ENCODE measurements at places on chromosomes 7 and 10.

GRCh38 chr10:22477334-22478287 lies 132.3 kb downstream of the SPAG6 start:
- DNase-seq: no peak

GRCh38 chr10:79106256-79107050 lies 37.7 kb downstream of the ZMIZ1 start:
- DNase-seq: no peak

GRCh38 chr10:44071479-44071878 lies 313.4 kb downstream of the CXCL12 start:
- DNase-seq: no peak

DNA sequence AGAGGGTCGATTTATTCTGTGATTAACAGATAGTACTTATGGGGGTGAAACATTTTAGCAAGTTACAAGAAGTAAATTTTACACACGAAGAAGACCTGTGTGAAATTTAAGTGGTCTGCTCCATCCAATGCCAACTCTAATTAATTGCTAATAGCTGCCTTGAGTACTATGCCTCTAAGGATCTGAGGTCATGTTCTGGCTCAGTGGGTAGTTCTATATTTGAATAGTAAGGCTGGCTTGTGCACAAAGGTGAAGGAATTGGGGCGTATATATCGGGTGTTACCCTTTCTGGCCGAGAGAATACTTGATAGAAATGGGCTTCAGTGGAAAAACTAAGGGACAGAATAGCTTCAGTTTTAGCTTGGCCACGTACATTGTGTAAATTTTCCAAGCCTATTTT lies 345.2 kb upstream of the ANKRD30A start:
- no peak for DNase-seq

- no peak for DNase-seq
These were observed 103.7 kb downstream of the KCNMA1 start for GRCh38 chr10:77533887-77534278.

GRCh38 chr10:124289851-124290795 lies 128.6 kb downstream of the OAT start:
- DNase-seq: peak; percentile 28

GRCh38 chr10:124542336-124542735 lies 80.7 kb downstream of the LHPP start:
- no peak for DNase-seq

- DNase-seq: no peak
These were observed 53.4 kb downstream of the MPP7 start for GRCh38 chr10:28249512-28249911.

GRCh38 chr7:30363778-30364563 lies 79.6 kb downstream of the ZNRF2 start:
- no peak for DNase-seq

GRCh38 chr10:846126-846685 lies 85.3 kb downstream of the LARP4B start:
- DNase-seq: no peak

DNA sequence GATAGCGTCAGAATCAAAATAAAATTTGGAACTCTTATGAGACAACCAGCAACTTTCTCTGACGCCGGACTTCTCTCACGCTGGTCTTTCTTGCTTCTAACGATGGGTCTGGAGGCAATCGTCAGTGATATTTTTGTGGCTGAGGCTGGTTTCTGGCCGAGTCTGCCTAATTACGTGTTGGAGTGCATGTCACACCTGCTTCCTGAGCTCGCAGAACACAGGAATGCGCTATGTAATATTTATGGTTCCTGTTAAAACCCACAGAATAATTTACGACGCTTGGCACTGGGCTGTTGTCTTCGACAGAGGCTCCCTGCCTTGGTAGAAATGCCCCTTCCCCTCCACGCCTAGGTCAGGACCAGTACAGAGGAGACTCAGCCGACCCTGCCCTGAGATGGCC lies 64.9 kb downstream of the NPTX2 start:
- no peak for DNase-seq

- no peak for DNase-seq
These were observed 93.2 kb downstream of the ZRANB1 start for GRCh38 chr10:125035136-125035535.

GRCh38 chr10:127498087-127498486 lies 51.0 kb upstream of the NPS start:
- no peak for DNase-seq

- DNase-seq: no peak
These were observed 200.7 kb downstream of the RAPGEF5 start for GRCh38 chr7:22156205-22156604.

- no peak for DNase-seq
These were observed 322.2 kb downstream of the FGFR2 start for GRCh38 chr10:121276046-121276445.

DNA sequence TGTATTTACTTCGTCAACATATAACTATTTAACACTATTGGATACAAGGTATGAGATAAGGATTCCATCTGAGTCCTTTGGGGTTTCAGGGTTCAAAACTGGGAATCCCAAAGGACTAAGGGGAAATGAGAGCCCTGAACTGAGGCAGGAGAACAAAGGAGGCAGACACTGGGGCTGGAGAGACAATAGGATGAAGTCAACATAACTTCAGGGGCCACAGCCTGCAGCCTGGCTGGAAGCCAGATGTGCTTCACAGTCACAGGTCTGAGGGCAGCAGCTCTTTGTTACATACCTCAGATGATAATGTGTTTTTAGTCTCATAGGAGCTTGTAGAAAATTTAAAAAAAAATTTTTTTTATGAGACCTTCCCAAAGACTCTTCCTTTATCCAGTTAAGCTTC lies 73.3 kb downstream of the NRF1 start:
- DNase-seq: no peak

All from GM19239 (cell line).